ENCODE measurements at places on chromosomes 4 and X. TPM values are rescaled to one million over a fixed set of nuclear protein-coding genes. Genes with fewer than 3 reads are reported as not detected.
A peak's percentile ranks its signal among the peaks of the same experiment; 100 is the strongest.

The XK gene
- total RNA-seq, result not detected

The UGT2B15 gene
- total RNA-seq, result not detected

DNA sequence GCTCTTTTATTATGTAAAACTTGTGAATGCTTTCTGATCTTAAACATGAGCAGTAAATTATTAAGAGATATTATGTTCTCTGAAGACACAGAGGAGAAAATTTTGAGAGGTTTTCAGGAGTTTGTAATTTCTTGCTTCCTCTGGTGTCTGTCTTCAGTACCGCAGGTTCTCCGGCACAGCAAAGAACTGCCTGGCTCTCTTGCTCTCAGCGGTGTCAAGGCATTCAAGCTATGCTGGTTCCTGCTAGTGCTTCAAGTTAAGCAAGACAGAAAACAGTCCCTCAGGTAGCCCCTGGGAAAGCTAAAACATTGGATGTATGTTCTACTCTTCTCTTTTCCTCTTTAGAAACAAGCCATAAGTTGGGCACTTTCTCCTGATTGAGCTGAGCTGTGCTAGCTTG lies 120.2 kb upstream of the CENPE start:
- DNase-seq, result no peak

DNA sequence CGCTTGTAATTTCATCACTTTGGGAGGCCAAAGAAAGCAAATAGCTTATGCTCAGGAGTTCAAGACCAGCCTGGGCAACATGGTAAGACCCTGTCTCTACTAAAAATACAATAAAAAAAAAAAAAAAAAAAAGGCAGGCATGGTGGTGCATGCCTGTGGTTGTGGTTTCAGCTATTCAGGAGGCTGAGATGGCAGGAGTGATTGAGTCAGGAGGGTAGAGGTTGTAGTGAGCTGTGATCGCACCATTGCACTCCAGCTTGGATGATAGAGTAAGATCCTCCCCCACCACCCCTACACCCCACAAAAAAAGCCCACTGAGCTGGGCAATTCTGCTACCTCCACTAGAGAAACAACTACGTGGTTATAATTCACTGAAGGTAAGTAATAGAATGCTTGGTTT lies 118.8 kb upstream of the PCDH18 start:
- DNase-seq, result no peak

The PCDH10 gene
- 2.3 TPM for total RNA-seq

DNA sequence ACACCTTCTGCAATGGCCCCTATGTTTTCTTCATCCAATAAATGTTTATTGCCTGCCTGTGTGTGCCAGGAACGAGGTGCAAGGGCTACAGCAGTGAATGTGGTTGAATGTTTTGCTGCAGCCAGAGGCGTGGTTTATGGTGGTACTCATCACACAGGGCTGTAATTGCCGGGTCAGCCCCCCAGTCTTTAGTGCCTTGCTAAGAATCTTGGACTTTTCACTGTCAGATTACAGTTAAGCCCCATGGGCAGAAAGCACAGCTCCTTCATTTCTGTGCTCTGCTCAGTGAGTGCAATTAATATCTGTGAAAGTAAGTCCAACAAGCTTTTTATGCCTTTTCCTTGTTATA lies 67.8 kb downstream of the TAPT1 start:
- no peak for DNase-seq

GRCh38 chrX:69093960-69094871 lies 71.0 kb downstream of the PJA1 start:
- DNase-seq, result peak; percentile 27

DNA sequence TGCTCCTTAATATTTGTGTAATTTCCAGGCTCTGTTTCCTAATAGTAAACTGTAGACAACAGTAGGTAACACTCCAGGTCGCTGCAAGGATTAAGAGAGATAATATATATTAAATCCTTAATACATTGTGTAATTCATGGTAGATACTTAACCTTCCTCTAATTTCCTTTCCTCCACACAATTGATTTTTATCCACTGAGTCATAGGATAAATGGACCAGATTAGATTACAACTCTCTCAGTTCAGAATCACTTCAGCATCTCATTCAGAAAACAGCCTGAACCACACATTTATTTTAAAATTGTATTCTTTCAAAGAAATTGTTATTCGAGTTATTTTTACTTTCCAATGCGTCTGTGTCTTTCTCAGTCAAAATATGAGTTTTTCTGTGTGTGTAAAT lies 17.1 kb downstream of the GK2 start:
- DNase-seq, result no peak

The IL3RA gene
- total RNA-seq, result not detected

- no peak for DNase-seq
These were observed 79.8 kb downstream of the MID1IP1 start for GRCh38 chrX:38881066-38881465.

The CXCL1 gene
- not detected for total RNA-seq

The DCAF4L1 gene
- not detected for total RNA-seq

- DNase-seq, result no peak
These were observed 40.4 kb downstream of the GAK start for GRCh38 chr4:891747-892146.

The ANXA3 gene
- not detected for total RNA-seq

The ZNF275 gene
- 1.8 TPM for total RNA-seq

DNA sequence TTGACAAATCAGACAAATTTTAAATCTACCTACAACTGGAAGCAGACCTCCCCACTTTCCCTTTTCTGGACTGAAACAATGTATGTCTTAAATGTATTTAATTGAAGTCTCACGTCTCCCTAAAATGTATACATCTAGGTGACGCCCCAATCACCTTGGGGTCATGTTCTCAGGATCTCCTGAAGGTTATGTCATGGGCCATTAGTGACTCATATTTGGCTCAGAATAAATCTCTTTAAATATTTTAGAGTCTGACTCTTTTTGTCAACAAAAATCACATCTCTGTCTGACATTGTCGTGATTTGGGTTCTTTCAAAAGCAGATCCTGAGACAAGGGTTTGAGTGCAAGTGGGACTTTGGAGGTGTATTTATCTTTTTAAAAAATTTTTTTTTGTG lies 26.2 kb upstream of the BOD1L1 start:
- DNase-seq, result no peak

GRCh38 chr4:26746802-26747213 lies 113.8 kb upstream of the STIM2 start:
- DNase-seq, result no peak

GRCh38 chr4:173794662-173795061 lies 264.6 kb upstream of the HAND2 start:
- no peak for DNase-seq

GRCh38 chr4:40937140-40937725 lies 187.5 kb downstream of the NSUN7 start:
- DNase-seq, result no peak

- no peak for DNase-seq
These were observed 4.8 kb downstream of the LRRC66 start for GRCh38 chr4:52015366-52015765.

The SSX2B gene
- not detected for total RNA-seq

The GABRB1 gene
- total RNA-seq, result not detected

DNA sequence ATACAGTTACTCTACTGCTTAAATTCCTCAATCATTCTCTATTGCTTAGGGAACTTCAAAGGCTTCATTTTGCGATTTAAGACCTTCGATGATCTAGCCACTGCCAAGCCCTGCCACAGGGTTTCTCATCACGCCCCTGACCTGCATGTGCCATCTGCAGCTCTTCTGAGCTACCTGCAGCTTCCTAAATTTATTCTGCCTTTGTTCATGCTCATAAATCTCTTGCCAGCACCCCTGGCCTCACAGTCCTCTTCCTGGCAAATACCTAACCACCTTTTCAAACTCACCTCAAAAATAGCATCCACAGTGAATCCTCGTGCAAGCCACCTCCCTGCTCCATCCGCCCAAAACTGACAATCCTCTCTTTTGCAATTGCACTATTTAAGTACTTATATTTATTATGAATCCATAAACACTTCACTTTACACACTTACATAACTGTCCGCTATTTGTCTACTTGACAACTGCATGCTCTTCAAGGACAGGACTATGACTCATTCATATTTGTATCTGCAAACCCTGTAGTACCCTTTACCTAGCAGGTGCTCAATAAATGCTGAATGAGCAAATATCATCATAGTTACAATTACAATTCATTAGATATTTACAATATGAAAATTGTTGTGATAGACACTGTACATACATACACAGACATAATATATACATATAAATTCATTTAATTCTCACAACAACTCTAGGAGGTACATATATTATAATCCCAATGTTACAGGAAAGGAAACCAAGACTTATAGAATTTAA lies 280.0 kb upstream of the RASGEF1B start:
- peak; percentile 68 for DNase-seq

The USP17L11 gene
- total RNA-seq, result not detected

- DNase-seq, result no peak
These were observed 236.1 kb downstream of the QDPR start for GRCh38 chr4:17275836-17276235.

All from G401 (cell line).